Stimulated activated CD8-positive, alpha-beta memory T cell treated with anti-CD3 and anti-CD28 coated beads, Interleukin-4, amount 100 ng/mL, for 48 hours (primary cell): ENCODE measurements at places on chromosomes 1 and 21.

GRCh38 chr21:34147792-34148418 lies 74.5 kb downstream of the MRPS6 start:
- DNase-seq: no peak

GRCh38 chr1:212967801-212968200 lies 17.5 kb downstream of the VASH2 start:
- no peak for DNase-seq

DNA sequence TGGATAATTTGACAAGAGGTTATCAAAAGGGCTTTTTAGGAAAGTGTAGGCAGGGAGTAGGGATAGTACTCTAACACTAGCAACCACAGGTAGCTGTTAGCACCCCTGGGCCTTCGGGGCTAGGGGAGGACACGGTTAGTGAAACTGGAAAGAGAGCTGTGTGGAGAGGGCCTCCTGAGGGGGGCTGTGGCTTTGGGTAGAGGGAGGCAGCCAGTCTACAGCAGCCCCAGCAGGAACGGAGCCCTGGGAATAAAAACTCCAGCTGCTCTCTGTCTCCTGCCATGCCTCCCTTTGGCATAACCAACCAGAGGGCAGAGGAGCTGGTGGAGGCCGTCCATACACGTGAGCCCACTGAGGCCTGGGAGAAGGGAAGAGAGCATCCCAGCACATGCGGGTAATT lies 223.2 kb downstream of the FOXD2 start:
- DNase-seq: no peak

DNA sequence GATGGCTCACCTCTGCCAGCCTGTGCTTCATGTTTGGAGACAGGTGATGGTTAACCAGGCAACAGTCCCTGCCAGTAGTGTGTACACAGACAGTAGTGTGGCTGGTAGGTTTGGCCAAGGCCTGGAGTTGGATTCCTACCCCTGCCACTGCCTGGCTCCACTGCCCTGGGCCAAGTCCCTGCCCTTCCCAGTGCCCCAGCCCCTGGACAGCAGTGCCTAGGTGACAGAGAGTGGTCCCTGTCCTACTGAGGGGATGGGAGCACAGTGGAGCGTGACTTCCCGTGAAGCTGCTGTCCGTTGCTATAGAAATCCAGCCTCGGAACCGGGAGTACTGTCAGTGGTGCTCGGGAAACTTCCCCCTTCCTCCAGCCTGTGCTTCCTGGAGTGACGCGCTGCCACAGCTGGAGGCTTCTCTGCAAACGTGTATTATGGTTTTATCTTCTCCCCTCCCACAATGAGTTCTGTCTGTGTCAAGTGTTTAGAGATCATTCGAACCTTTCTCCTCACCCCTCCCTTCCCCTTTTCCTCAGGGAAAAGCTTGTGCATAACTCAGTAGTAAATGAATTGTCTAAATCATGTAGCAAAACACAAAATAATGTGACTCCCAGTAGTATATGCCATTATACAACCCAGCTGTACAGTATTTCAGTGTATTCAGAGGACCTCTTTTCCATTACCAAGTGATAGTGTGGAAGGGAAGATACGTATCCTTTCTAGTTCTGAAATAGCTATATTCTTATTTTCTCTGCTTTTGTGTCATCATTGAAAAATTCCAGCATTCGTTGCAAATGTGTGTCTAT lies 73.4 kb downstream of the GALNT2 start:
- DNase-seq: no peak

- no peak for DNase-seq
Measured at GRCh38 chr1:19529664-19530063, 44.3 kb upstream of the CAPZB start.

- DNase-seq: no peak
Measured at GRCh38 chr1:153392822-153393221, 1.9 kb upstream of the S100A8 start.

GRCh38 chr1:10791105-10791951 lies 5.1 kb downstream of the CASZ1 start:
- DNase-seq: no peak

DNA sequence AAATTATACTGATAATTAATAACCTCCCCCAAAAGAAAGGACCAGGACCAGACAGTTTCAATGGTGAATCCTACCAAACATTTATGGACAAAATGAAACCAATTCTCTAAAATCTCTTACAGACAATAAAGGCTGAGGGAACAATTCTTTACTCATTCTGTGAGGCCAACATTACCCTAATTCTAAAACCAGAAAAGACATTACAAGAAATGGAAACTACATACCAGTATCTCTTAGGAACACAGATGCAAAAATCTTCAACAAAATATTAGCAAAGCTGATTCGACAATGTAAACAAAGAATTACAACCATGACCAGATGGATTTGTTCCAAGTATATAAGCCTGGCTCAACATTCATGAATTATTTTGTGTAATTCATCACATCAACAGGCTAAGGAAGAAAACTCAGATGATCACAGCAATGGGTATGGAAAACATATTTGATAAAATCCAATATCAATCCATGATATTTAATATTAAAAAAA lies 8.6 kb downstream of the TMED5 start:
- no peak for DNase-seq
